ENCODE measurements at places on chromosomes 7 and 10.

DNA sequence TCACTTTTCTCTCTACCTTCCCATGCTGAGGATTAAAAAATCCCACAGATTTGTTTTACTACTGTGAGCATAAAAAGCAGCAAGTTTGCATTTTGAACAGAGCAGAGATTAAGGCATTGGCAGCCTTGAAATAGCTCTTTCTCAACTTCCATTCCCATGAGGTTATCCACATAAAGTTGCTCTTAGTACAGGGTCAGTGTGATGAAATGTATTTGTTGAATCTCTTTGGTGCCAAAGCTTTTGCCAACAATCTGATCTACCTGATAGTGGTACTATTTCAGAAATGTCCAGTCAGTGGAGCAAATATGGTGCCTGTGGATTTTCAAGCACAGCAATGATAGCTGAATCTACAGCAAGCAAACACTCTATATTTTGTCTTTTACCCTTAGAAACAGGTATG, 254.8 kb downstream of the INHBA start:
- DNase-seq = no peak

GRCh38 chr7:135147899-135148721, at the start of gene TMEM140:
Gene TMEM140, plus strand, starts transcription at chr7:135148072. Its CDS starts 16,370 bp downstream, at chr7:135164442.
- peak; percentile 79 for DNase-seq

DNA sequence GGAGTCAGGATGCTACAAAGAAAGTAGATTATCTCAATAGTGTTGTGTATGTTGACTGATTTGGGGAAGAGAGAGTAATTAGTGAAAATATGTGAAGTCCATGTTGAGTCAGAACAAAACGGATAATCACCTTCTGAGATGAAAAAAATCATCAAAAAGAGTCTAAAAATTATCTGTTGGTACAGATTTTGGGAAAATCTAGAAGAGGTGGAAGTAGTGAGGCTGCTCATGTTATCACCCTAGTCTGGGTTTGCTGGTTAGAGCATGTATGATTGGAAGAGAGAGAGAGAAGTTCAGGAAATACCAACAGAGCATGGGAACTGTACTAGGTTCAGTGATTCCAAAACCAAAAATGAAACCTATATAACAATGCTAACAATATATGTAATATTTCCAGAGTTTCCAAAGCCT, 12.3 kb downstream of the RPA3 start:
- DNase-seq = no peak

GRCh38 chr7:81244224-81244623, 325.4 kb upstream of the SEMA3C start:
- no peak for DNase-seq

DNA sequence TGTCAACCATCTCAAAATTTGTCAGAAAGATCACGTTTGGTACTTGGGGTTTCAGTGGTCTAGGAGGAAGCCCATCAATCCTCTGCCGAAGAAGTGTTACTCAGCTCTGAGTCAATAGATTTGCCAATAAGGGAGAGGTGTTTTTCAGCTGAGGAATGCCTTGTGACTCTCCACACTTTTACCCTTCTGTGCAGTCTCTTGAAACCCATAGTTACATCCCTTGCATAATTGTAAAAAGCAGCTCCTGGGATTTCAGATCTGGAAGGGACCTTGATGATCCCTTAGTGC, 47.5 kb downstream of the INSYN2A start:
- DNase-seq = no peak

- DNase-seq = no peak
These were observed 6.1 kb upstream of the SLC29A4 start for GRCh38 chr7:5276611-5277010.

- DNase-seq = no peak
These were observed 14.4 kb downstream of the HTRA1 start for GRCh38 chr10:122475591-122476332.
